ENCODE measurements at places on chromosomes 4 and X.
A peak's percentile ranks its signal among the peaks of the same experiment; 100 is the strongest.

DNA sequence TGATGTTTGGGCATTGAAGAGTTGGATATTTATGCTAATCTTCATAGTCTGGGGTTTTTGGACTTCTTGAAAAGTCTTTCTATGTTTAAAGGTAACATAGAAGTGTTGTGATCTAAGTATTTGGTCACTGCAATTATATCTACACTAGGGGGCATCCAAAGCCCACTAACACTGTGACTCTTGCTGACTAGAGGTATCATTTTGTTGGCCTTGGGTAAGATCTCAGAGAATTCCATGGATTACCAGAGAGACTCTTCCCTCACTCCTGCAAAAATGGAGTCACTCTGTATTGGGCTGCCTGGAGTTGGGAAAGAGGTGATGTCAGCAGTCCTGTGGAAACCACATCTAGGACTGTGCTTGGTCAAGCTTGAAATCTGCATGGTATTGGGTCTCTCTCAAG, 1077.6 kb downstream of the FAM133A start:
- DNase-seq, result no peak

DNA sequence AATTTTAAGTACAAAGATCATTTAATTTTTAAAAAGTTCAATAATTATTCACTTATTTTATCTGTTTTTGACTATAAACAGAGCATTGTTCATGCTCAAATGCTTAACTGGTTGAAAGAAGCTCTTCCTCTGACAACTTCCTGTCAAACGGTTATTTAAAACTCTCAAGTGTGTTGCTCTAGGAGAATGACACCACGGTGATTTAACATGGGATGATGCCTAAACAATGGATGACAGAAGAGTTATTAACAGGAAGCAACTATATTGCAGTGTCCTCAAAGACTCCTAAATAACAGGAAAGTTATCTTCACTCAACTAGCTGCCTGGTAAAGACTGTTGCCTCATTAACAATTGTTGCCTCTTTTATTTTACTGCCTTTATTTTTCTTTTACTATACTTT, 509.6 kb downstream of the PACRGL start:
- no peak for DNase-seq

- no peak for DNase-seq
These were observed 227.7 kb downstream of the C4orf33 start for GRCh38 chr4:129323658-129324057.

DNA sequence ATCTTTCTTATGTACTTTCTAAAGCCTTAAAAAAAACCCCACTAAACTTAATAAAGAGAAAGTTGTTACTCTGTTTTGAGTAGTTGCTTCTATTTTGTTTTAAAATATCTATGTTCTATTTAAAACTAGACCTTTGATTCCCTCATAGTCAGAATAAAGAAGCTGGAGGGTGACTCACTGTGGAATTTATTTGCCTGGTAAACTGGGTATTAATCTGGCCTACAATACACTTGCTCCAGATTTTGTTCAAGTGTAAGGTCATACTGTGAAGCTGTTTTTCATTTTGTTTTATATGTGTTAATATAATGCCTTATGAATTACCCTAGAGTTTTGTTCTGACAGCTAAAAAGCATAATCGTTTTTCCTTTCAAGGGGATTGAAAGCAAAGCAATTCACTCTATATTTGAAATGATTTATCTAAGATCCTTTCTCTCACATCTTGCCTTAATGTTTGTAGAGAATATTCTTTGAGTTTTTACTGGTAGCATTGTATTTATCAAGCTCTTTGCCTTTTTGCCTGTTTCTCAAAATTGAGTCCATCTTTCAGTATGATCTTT, 277.4 kb upstream of the PITX2 start:
- DNase-seq, result no peak

DNA sequence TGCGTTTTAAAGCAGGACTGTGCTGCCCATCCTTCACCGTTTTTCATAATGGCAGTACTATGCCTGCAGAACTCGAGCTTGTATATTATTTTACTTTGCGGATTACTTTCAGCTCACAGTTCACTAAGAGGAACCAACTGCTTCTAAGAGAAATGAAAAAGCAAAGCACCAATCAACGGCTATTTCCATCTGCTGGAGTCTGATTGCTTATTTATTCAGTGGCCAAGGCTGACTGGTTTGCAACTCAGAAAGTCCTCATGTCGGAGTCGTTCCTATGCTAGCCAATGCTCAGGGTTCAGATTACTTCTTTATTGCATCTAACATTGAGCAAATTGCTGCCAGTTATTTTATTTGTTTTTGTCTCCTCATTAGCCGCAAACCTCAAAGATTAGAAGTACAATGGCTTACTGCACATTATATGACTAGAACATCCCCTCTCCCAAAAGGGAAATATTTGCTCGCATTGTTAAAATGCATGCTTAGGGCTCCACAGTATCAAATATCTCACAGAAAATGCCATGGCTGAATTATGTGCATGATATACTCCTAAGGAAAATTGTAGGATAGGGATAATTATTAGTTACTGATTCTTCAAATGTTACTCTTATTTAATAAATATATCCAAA, 1628.2 kb upstream of the ADGRL3 start:
- DNase-seq, result no peak

DNA sequence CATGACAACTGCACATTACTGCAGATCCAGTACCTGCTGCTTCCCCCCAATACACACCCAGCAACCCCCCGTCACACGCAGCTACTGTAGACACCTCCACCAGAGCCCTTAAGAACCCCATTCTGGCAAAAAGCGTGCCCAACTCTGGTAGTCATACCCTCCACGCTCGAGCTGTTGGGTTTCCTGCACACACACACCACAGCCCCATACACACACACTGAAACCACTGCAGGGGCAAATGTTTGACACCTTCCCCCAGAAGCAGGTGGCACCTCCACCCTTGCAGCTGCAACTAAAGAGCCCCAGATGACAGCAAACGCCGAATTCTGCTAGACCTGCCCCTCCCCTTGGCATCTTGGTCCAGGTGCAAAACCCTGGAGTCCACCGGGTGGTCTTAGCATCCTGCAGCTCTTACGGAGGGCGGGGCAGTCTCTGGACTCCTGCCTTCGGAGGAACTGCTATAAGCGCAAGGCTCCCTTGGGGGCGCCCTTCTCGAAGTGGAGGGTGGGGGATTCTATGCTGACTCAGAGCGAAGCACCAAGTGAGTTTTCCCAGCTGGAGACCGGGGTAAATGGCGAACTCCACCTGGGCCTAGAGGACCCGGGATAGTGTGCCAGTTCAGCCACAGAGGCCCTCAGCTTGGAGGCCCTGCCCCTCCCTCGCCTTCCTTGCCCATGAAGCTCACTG, 1.5 kb downstream of the FRMPD3 start:
- DNase-seq, result no peak

GRCh38 chr4:10295301-10295700, 161.9 kb downstream of the ZNF518B start:
- DNase-seq, result no peak

DNA sequence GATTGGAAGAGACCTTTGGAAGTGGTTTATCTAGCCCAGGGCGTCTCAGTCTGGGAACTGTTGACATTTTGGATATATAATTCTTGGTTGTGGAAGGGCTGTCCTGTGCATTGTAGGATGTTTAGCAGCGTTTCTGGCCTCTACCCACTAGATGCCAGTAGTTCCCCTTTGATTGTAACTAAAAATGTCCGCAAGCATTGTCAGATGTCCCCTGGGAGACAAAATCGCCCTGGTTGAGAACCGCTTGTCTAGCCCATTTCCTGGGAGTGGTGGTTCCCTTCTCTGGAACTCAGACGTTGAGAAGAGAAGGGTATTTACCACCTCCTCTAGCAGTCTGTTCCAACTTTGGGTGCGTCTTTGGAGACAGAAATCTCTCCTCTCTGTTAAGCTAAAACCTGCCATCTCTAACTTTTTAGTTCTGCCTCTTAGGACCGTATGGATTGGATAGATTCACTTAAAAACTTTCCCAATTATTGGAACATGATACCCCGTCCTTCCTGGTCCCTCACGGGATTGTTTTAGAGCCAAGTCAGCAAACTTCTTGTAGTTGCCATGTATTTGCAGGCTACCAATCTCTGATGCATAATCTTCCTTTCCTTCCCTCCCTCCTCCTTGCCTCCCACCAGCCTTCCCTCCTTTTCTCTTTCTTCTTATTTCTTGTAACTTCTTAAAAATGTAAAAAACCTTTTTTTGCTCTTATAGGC, 13.9 kb downstream of the TMEM165 start:
- peak; percentile 70 for DNase-seq

GRCh38 chrX:54479136-54480111, 16.6 kb downstream of the FGD1 start:
- DNase-seq, result no peak

GRCh38 chr4:3471098-3471760, 8.1 kb downstream of the DOK7 start:
- DNase-seq, result no peak

DNA sequence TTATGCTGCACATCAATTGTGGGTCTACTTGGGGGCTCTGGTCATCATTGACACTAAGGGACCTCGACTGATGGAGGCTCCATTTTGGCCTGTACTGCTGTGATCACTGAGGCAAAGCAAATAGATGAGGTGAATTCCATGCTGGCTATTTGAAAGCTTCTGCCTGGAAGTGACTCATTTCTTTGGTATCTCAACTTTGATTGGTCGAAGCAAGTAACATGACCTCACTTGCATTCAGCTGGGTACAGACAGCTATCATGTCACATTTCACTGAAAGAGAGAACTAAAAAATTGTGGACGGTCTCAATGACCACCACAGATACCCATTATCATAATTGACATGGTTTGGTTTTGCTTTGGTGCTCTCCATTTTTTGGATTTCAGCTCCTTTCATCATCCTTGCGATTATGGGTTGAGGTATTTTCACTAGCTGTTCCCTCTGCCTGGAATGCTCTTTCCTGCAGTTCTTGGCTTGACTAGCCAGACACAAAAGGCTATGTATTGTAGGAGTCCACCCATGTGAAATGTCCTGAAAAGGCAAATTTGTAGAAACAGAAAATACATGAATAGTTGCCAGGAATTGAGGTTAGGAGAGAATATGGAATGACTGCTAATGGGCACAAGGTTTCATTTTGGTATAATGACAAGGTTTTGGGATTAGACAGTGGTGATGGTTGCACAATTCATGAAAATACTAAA, 369.2 kb upstream of the LCORL start:
- no peak for DNase-seq

- DNase-seq, result no peak
These were observed 13.7 kb downstream of the CLRN2 start for GRCh38 chr4:17528551-17529165.

GRCh38 chr4:83996254-83996653, 460.3 kb downstream of the GPAT3 start:
- no peak for DNase-seq

- no peak for DNase-seq
These were observed 240.8 kb upstream of the TAPT1 start for GRCh38 chr4:16467061-16467460.

DNA sequence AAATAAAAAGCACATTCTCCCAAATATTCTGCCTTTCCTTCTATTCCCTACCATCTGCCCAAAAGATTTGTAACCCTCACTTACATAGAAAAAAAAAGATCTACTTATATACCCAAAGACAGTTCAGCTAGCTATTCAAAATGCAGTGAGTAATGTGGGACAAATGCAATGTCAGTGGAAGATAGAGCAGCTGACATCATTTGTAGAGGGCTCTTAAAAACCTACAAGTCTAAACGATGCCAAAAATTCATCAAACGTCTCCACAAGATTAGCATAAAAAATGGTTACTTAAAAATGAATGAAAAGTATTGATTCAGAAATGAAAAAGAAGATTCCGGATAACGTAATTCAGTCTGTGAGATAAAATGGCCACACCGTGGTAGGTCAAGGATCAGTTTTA, 96.5 kb downstream of the ASB9 start:
- DNase-seq, result no peak

DNA sequence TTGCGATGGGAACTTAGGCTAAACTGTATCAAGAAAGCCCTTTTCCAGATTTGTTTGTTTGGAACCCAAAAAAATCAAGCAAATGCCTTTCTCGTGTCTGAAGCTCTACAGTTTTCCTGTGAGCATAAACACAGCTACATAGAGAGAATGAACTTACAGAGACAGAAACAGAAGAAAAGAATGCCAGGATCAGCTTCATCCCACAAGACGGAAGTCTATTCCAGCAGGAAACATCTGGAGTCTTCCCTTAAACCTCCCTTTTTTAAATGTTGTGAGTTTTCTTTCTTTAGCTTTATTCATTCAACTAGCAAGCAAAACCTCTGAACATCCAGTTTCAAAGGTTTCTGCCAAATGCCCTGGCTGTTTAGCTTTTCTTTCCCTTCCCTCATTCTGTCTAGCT, 32.6 kb upstream of the ZFP42 start:
- DNase-seq, result no peak

GRCh38 chr4:3386526-3386925, 55.2 kb upstream of the HGFAC start:
- DNase-seq, result no peak

GRCh38 chr4:108458681-108459080, 161.7 kb upstream of the RPL34 start:
- no peak for DNase-seq

DNA sequence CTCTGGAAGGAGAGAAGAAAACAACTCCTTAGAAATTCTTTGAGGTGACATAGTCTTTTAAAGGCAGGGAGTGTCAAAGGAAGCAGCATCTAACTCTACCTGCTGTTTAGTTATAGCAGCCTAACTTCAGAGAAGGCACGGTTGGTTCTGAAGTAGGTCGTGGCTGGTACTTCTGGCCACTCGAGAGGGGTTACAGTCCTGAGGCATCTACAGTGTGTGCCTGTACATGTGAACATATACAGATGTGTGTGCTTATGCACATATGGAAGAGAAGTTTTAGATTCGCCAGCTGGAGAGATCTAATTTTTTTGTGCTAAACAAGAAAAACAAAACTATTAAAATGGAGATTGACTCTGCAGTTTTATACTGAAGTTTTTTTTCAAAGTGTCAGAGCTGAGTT, 52.7 kb downstream of the GATB start:
- DNase-seq, result no peak

DNA sequence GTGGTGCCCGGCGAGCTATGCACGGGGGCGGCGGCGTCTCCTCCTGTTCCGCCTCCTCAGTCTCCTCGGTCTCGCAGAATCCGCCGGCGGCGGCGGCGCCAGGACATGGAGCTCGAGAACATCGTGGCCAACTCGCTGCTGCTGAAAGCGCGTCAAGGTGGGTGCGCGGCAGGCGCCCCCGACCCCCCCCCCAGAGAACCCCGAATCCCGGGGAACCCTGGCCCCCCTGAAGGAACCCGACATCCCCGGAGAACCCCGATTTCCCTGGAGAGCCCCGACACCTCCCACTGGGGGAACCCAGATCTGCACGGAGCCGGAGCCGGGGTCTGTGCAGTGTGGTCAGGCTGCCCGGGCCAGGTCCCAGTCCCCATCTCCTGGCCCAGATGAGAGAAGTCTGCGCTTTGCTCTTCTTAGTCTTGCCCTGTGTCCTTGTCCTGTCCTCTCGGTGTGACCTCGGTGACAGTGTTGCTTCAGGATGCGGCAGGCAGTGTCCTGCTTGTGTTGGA, 648 bp downstream of the GRK4 start:
- peak; percentile 49 for DNase-seq

GRCh38 chr4:88794087-88794690, 96.6 kb upstream of the NAP1L5 start:
- no peak for DNase-seq

- no peak for DNase-seq
These were observed 53.1 kb upstream of the GLRA2 start for GRCh38 chrX:14476205-14476604.

Data from fibroblast of pulmonary artery (primary cell).